Stimulated activated CD8-positive, alpha-beta memory T cell treated with anti-CD3 and anti-CD28 coated beads, Interleukin-15, amount 100 ng/mL, for 1 hour (primary cell): ENCODE measurements at places on chromosomes 5 and 9.
A peak's percentile ranks its signal among the peaks of the same experiment; 100 is the strongest.

DNA sequence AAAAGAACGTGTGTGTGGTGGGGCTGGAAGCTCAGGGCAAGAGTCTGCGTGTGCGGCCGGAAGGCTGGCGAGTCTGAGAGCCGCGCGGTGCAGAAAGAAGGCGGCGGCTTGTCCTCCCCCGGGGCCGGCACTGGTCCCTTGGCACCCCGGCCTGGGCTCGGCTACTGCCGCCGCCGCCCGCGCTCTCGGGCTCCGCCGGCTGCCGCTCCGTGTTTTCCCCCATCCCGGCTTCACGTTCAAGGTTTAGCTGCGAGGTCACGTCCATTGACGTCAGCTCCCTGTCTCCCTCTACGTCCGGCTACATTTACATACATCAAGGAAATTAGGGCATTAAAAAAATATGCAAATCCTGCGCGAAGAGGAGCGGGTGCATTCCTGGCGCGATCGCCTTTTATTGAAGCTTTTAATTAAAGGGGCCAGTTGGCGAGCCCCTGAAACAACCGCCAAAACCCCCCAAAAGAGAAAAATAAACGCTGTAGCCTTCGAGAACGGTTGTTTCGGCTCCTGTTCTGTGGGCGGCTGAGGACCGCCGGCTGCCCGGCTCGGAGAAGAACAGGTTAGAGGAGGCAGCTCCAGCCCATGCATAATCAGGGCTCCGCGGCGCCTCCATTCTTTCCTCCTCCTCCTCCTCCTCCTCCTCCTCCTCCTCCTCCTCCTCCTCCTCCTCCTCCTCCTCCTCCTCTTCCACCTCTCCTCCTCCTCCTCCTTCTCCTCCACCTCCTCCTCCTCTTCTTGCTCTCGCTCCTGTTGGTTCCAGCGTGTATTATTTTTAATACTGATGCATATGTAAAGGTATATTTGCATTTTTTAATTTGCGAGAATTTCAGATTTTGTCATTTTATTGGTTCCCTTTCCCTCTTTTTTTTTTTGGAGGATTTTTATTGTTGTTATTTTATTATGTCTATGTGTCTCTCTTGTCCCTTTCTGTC is 207.0 kb downstream of the MEF2C start:
- no peak for DNase-seq

- no peak for DNase-seq
Observed at GRCh38 chr9:90019626-90020025, 414.8 kb downstream of the GADD45G start.

DNA sequence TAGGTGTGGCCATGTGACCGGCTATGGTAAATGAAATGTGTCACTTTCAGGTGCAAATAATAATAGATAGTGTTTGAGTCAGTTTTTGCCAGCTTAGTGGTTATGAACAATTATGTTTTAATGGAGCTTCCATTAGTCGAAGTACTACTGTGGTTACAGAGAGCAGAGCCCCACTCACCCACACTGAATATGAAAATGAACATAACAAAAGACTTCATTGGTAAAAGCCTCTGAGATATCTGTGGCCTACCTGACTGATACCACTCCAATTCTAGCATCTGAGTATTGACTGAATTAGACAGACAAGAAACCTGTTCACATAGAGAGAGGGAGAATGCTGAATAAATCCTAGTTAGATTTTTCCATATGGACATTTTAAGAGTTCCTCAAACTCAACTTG is 405.6 kb downstream of the BRINP1 start:
- DNase-seq, result no peak

- DNase-seq, result no peak
Observed at GRCh38 chr9:120463765-120464164, 116.2 kb downstream of the CDK5RAP2 start.

DNA sequence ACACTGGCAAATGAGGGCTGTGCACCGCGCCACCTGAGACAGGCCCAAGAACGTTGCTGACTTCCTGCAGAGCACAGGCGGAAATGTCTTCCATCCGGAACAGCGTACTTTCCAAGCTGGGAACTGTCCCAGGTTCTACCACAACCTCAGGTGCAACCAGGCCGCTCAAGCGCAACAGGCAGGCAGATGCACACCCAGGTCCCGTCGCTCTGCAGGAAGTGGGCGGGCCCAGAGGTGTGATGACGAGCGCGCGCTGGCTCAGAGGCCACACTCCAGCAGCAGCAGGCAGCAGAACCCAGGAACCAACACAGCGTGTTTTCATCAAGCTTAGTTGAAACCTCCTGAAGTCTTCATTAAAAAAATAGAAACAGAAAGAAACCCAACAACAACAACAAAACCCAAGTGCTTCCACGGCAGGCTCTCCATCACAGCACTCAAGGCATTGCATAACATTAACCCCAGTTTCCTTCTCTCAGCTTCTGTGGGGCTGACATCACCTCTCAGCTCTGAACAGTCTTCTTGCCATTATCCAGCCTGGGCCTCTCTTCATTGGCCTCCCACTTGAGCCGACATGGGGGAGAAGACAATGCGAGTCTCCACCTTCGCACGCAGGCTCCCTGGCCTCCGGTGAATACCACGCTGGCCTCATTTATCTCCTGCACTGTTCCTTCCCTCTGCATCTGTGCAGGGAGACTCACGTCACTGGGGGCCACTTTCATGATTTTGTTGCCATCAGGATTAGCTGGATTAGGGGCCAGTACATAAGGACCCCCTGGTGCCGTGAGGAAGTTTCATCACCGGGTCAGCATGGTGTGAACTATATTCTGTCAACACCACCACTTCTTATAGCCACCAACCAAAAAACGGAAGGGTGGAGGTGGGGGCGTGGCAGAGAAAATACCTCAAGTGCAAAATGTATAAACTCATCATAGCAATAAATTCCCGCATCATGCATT is 22.1 kb downstream of the PTCH1 start:
- peak; percentile 72 for DNase-seq
